ENCODE measurements at places on chromosomes 13 and 19.

DNA sequence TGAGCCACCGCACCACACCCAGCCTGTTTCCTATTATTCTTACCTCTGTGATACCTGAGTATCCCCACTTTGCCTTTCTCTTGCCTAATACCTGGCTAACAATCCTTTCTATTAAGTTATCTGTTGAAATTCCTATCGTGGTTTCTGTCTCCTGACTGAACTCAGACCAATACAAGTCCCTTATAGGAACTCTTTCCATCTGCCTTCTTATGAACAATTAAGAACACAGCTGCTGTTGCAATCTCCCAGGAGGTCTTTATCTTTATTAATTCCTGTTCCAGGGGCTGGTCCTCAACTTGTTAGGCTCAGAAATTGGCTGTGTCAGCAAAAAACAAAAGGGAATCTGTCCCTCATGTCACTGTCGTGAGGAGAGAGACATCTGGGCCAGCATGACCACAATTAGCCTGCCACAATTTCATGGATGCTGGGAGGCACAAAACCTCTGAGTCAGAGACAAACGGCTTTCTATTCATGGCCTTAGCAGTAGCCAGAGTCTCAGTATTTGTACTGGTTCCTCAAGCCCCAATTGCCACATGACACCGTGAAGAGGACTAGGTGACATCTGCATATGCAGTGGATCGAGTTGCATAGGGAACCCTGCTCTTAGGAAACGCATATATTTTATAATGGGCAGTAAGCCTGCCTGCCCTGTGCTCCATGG, 58.2 kb downstream of the NUFIP1 start:
- no peak for DNase-seq

- DNase-seq, result no peak
These were observed 11.3 kb downstream of the LILRB4 start for GRCh38 chr19:54674021-54674617.

DNA sequence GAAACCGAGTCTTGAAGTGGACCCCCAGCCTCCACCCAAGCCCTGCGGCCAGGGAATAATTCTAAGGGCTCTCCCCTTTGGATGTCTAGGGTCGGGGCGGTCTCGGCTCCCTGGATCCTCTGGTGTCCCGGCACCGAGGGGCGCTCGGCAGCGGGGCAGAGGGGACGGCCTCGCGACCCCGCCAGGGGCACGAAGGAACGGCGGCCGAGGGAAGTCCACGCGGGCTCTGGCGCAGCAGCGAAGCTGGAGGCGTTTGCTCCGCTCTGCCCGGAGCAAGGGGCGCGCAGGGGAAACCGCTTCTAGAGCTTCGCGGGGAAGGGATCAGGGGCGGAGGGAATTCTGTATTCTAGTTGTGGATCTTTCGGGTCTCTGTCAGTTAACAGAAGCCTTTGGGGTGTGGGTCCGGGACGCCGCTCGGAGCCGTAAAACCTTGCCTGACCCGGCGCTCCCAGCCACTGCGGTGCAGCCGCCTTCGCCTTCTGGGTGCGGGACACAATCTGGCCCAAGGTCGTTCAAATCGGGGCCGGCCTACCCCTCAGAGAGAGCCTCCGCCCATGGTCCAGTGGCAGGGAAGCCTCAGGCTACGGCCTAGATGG, 118.2 kb downstream of the KCNRG start:
- DNase-seq, result no peak

GRCh38 chr13:95948656-95949055, 104.5 kb downstream of the UGGT2 start:
- DNase-seq, result no peak

- DNase-seq, result no peak
These were observed 5.8 kb upstream of the ILF3 start for GRCh38 chr19:10648360-10648759.

GRCh38 chr13:80245162-80245733, 95.7 kb downstream of the SPRY2 start:
- no peak for DNase-seq

DNA sequence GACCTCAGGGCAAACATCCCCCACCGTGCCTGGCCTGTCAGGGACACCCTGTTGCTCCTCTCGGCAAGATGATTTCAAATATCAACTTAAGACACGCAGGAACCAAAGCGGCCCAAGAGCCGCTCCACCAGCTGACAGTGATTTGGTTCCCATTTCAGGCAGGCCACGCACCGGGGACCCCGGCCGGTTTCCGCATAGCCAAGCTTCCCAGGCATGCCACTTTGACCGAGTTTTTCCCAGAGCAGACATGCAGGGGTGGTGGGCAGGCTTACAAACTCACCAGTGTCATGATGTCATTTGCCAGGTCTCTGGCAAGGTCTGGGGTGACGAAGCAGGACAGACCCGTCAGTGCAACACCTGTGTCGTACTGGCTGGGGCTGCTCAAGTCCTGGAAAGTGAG, 19.2 kb downstream of the AP3D1 start:
- no peak for DNase-seq

DNA sequence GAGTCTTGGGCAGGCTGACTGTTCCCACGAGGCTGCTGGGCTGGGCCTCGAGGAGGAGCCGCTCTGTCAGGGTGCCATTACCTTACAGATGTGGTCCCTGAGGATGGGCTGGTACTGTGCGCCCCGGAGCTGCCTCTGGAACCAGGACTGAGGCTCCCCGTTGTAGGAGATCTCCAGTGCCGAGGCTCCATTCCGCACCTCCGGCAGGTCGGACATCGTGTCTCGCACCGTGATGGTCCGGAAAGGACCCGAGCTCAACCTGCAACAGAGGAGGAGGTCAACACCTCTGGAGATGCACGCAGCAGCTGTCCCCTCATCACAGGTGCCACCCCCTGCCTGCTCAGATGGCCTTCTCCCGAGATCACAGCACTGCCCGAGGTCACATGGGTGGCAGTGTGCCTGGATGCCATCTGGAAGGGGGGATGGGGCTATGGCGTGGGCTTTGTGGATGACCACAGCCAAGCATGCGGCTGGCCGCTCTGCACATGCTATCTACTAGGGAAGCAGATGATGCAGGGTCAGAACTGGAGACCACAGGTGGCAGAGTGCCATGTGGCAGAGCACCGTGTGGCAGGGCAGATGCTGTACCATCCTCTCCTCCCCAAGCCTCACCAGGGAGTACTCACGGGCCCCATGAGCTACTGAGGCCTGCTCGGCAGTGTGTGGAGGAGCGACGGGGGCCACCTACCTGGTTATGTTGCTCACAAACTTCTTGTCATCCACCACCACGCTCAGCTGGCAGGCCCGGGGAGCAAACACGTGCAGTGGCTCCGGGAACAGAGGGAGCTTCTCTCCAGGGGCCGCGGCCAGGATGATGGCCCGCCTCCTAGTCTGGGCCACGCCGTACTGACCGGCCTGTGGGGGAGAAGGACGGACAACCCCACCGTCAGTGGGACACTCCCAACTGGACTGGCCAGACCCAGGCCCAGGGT, 18.3 kb upstream of the EIF3G start:
- DNase-seq, result no peak

GRCh38 chr13:86882835-86883234, 788.3 kb upstream of the SLITRK5 start:
- no peak for DNase-seq

GRCh38 chr13:35500144-35500543, 23.7 kb upstream of the MAB21L1 start:
- no peak for DNase-seq

DNA sequence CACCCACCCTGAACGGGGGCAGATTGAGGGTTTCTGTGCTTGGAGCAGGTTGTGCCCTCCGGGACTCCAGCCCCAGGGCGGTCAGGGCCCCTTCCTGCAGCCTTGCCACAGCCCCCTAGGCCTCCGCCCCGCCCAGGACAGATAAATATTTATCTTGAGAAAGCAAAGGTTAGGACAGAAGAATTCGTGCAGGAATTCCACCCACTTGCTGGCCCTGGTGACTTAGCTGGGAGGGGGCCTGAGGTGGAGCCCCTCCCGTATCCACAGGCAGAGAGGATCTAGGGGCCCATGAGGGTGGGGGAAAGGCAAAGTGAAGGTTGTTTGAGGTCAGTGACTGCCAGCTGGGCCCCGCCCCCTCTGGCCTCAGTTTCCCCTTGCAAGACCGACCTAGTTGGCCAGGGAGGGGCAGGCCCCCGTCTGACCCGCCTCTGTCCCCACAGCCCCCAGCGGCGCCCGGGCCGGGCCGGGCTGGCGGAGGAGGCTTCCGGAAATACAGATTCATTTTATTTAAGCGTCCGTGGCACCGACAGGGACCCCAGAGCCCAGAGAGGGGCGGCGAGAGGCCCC, 5.2 kb downstream of the MIDN start:
- no peak for DNase-seq

GRCh38 chr19:610071-610800, 20.6 kb downstream of the HCN2 start:
- DNase-seq, result no peak

DNA sequence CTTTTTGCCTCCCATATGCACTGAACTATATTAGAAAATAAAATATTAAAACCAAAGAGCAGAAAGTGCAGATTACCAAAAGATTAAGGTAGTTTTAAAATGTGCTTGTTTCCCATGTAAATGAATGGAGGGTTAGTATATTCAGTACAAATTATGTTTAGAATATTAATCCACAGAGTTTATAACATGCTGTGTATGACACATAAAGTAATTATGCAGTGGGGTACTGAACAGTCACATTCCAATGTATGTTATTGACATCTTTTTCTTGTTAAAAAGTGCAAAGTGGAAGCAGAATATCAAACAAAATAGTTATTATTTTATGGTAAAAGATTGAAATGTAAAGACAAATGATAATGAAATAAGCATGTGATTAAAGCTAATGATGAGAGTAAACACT, 79.3 kb downstream of the GPC6 start:
- DNase-seq, result no peak

- DNase-seq, result no peak
These were observed 740.5 kb downstream of the PCDH9 start for GRCh38 chr13:66489586-66489985.

DNA sequence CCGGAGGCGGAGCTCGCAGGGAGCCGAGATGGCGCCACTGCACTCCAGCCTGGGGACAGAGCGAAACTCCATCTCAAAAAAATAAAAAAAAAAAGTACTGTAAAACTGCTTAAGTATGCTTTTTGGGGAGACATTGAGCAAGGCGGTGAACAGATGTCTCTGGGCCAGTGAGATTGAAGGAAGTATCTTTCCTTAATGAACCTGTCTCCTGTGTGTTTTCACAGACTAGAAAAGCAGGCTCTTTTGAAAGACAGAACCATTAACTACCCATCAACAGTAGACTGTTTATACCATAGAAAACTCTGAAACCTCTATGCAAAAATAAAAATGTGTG, 1.5 kb upstream of the ECH1 start:
- DNase-seq, result no peak

DNA sequence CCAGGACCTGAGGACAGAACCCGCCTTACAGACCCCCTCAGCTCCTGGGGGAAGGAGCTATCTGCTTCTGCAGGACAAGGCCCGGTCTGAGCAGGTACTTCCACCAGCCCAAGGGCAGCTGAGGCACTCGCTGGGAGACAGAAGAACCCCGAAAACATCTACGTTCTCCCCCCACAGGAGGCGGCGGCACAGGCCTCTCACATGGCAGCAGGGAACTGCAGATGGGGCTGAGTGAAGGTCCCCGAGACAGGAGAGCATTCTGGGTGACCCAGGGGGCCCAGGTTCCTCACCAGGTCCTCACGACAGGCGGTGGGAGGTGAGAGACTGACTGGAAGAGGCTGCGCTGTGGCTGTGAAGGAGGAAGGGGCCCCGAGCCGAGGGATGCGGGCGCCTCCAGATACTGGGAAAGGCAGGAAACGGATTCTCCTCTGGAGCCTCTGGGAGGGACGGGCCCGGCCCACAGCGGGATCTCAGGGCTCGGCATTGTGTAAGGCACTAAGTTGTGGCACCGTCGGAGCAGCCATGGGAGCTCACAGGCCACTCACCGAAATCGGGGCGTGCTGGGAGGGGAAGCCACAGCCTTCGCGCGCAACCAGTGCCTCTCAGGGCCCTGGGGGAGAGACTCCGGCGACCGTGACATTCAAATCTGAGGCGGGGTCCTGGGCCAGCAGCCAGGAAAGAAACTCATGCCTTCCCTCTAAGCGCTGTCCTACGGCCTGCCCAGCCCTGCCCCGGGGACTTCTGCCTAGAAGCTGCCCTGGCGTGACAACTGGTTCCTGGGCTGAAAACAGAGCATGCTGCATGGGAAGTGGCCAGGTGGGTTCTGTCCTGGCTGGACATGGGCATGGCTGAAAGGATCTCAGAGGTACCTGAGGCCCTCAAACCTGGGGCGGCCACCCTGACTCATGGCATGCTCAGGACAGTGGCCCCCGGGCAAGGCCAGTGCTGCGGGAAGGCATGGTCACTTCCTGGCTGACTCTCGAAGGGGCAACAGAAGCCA, 14.0 kb downstream of the RPL36 start:
- no peak for DNase-seq

DNA sequence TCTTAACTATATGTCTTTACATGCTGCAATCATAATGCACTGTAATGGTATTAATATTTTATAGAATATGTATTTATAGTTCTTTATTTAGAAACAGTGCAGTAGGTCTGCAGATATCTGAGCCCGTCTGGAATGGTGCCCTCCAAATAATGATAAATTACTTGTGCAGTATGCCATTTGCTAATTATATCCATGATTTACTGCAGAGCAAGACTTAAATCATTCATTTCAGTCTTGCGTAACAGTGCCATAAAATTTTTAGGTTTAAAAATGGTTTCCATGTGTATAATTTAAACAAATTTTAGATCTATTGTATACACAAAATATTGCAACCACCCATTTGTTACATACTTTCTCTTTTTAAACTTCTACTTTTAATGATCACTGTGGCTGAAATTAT, 175.1 kb downstream of the ZNF536 start:
- DNase-seq, result no peak

DNA sequence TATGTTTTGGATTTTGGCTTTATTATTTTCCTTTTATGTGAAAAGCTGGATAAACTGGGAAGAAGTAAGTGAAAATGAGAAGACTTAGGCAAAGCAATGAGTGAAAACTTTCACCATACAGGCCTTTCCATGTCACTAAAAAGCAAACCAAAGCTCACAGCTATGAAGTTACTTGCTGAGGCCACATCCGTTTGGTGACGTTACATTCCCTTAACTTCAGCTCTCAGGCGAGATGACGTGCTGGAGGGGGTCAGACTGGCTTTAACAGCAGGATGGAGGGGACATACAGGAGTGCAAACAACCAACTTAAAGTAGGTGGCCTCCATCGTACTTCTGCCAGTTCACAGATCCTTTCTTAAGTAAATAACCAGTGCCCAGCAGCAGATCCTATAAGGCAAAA, 522.3 kb downstream of the MYO16 start:
- DNase-seq, result no peak

- DNase-seq, result no peak
These were observed 13.2 kb upstream of the AKAP11 start for GRCh38 chr13:42258747-42259146.

- DNase-seq, result peak; percentile 61
These were observed 33.2 kb upstream of the MEDAG start for GRCh38 chr13:30872685-30873461.
